ENCODE measurements at places on chromosomes 3 and 15.

- no peak for DNase-seq
Measured at GRCh38 chr15:31558840-31559239, 232.2 kb downstream of the KLF13 start.

DNA sequence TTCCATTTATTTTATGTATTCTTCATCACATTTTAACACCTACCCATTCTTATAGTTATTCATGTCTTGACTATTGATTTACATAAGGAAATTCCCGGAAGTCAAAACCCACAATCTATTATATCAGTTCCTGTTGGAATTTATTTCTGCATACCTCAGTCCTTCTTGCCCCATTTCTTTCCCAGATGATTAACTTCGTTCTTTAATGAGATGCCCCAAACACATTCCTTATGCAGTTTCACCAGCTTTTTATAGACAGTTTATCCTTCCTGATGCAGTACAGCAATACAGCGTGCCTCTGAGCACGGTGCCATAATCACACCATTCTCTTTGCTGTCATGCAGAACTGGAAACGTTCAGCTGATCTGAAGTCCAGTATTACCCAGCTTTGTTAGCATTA is 175.8 kb upstream of the NANOGP8 start:
- DNase-seq, result no peak

DNA sequence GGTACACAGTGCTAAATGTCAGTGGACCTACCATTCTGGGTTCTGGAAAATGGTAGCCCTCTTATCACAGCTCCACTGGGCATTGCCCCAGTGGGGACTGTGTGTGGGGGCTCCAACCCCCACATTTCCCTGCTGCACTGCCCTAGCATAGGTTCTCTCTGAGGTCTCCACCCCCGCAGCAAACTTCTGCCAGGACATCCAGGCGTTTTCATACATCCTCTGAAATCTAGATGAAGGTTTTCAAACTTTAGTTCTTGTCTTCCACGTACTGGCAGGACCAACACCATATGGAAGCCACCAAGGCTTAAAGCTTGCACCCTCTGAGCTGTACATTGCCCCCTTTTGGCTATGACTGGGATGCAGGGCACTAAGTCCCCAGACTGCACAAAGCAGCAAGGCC is 788.2 kb upstream of the ALCAM start:
- DNase-seq, result no peak

DNA sequence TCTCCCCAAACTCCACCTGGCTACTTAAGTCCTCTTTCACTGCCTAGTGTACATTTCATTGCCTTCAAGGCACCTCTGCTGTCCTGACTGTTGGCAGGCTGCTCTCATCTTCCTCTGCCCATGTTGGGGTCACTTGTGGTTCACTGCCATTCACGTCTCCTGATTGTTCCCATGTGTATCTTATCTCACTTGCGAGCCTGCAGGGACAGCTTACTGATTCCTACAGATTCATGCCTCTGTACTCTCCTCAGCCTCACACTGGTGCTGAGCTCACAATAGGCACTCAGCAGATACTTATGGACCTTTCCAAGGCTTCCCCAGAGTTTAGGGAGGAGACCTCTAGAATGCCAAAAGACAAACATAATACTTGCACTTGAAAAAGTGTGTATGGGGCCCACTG is 28.8 kb upstream of the ANP32A start:
- DNase-seq, result no peak

DNA sequence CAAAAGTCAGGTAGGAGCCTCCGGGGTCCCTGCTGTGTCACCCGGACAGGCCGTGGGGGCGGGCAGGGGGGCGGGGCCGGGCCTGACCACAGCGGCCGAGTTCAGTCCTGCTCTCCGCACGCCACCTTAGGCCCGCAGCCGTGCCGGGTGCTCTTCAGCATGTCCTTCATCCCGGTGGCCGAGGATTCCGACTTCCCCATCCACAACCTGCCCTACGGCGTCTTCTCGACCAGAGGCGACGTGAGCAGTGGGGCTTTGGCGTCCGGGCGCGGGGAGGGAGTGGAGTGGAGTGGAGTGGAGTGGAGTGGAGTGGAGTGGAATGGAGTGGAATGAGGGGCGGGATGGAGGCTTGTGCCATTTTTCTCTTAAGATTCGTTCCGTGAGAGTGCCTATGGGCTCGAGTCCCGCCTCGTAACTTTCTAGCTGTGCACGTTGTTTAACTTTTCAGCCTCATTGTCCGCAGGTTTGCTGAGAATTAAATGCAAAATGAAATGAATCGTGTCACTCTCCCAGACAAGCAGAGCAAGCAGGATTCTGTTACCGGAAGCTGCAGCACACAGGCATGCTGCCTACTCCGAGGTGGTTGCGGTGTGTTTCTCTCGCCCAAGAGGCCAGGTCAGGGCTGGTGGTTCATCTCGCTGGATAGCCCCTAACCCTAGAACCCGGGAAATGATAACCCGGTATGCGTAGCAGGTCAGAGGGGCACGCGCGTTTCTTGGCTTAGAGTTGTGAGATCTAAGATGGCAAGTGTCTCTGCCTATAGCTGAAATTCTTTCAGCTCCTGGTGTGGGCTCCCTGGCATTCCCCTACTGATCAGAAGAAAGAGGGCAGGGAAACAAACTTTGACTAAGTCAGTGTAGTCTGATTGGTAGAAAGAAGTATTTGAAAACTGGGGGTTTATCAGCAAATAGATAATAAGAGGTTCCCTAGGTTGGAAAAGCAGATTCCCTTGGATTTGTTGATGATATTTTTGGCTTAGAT is at the start of gene FAH:
Gene FAH, plus strand, starts transcription at position 104 of the 981 bp plus-strand sequence. Its CDS starts 56 bp downstream, at position 160.
- peak; percentile 76 for DNase-seq

DNA sequence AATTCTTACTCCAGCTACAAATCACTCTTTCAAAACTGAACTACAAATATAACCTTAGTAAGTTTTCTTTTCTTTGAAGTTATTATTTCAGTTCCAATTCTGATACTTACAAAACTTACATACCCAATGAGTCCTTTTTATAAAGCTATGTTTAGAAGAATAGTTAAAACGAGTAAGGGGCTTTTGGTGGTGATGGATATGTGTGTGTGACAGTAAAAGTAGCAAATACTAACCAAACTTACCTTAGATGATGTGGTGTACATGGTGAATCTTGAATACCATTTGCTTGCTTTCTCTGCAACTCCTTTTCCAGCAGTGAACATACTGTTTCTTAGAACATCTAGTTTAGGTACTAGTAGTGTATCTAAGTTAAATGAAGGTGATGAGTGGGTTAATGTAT is 68.4 kb downstream of the SLC24A1 start:
- no peak for DNase-seq

GRCh38 chr3:135240426-135240825 is 445.4 kb downstream of the EPHB1 start:
- DNase-seq, result peak; percentile 55

DNA sequence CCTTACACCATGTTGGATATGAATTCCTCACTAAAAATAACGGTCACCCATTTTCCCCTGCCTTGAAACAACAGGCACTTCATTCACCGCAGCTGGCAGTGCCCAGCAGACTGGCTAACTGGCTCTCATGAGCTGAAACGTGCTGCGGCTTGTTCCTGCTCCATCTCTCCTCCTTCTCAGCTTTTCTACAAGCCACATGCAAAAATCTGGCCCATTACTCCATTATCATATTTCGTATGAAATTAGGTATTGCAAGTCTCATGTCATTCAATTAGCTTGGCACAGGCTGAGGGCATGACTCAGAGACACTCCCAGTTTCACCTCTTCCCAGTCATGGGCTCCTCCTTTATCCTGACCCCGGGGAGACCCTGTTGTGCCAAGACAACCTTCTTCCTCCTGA is 60.0 kb downstream of the MAGEF1 start:
- no peak for DNase-seq

GRCh38 chr3:125123451-125124305 is 67.9 kb upstream of the HEG1 start:
- peak; percentile 89 for DNase-seq

DNA sequence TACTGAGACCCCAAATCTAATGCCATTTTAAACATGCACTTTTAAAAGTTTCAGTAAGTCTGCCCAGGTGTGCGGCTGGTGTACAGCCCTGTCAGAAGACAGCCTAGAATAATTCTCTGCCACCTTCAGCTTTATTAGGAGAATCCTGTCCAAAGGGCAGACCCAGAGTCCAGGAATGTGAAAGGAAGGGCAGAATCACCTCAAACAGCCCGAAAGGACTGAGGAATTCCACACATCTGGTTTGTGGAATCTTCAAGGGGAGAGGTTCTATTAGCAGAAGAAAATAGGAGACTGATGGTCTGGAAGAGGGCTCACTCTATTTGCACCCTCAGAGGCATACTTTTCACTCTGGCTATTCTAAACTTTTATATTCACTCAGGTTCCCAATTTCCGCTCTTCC is 46.6 kb downstream of the TYRO3 start:
- peak; percentile 75 for DNase-seq

DNA sequence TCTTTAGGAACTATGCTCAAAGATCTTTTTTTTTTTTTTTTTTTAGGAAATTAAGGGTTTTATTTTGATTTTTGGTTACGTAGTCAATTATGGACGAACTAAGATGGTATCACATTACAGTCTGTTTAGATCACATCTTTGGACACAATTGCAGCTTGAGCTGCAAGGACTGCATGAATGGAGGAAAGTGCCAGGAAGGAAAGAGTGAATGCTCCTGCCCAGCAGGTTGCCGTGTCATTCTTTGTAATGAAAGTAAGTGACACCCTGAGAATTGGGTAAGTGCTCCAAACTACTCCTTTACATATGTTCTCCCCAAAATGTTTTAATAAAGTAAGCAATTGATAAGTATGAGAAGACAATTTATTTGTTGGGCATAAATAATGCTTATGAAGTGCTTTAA is 716.5 kb upstream of the GOLIM4 start:
- DNase-seq, result no peak

- DNase-seq, result peak; percentile 36
Measured at GRCh38 chr15:99054025-99054387, 46.4 kb upstream of the PGPEP1L start.

DNA sequence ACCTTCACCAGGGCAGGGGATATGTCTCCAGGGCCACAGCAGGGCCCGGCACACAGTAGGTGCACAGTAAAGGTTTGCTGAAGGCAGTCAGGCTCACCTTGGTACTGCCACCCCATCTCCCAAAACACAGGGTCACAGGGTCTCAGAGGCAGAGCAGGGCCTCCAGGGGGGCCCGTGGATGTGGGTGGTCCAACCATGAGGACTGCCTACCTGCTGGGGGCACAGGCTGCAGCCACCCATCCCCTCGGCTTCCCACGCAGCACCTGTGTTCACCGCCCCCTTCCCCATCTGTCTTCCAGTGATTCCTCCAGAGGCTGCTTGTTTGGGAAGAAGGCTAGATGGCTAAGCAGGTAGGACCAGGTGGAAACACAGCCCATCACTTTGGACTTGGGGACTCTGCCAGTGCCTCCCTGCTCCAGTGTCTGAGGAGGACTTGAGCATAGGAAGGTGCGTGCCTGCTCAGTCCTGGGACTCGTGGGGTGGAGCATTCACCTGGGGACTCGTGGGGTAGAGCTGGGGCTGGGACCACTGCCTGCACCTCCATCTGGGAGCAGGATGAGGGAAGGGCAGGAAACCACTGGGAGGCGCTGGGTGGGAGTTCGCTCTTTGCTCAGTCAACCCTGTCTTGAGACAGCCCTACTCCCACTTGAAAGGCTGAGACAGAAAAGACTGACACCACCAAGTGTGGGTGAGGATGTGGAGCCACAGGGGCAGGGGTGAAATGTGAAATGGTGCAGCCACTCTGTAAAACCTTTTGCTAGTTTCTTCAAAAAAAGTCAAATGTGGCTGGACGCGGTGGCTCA is 18.8 kb upstream of the PLXND1 start:
- peak; percentile 74 for DNase-seq

DNA sequence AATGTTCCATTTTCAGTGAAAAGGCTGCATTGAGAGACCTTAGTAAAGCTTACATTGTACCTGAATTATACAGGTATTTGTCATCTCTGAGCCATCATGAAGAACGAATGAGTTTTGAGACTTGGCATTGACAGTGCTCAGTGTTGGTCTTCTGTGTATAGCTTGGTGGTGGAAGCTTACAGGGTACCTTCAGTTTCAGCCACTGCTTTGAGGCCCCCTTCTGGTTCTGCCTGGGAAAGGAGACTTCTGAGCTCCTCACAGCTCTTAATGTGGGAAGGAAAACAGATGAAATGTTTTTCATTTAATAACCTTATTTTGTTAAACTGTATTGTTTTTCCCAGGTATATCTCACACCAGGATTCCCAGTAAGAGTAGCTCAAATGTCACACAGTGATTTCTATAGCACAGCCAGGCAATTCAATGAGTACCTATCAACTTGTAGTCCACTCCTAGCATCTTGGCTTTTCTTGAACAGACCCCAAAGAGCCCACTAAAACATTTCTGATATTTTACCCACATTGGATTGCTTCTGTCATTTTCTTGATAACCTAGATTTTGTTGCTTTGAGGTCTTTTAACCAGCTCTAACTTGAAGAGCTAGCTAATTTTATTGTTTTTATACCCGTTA is 5.6 kb downstream of the SERPINI1 start:
- DNase-seq, result peak; percentile 64

DNA sequence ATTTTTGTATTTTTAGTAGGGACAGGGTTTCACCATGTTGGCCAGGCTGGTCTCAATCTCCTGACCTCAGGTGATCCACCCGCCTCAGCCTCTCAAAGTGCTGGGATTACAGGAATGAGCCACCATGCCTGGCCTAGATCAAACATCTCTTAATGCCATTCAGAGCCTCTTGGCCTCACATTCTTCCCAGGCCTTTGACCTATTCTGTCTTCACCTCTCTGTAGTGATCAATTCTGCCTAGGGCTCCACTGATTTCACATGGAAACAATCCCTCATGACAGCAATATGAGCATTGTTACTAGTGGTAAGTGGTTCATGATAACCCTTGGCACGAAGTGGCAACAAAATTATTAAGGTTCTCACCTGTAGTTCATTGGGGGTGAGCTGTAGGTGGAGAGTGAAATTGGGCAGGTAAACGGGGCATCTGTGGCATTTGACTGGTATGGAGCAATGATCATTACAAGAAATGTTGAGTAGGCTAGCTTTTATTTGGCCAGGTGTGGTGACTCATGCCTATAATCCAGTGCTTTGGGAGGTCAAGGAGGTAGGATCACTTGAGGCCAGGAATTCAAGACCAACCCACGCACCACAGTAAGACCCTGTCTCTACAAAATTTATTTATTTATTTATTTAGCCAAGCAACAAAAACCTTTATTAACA is 4.8 kb upstream of the ARPIN start:
- no peak for DNase-seq

- DNase-seq, result no peak
Measured at GRCh38 chr3:61268644-61269043, 17.4 kb upstream of the FHIT start.

All from islet precursor cell (in vitro differentiated cells).